GM23338 (cell line): ENCODE measurements at places on chromosomes 13 and 19.

DNA sequence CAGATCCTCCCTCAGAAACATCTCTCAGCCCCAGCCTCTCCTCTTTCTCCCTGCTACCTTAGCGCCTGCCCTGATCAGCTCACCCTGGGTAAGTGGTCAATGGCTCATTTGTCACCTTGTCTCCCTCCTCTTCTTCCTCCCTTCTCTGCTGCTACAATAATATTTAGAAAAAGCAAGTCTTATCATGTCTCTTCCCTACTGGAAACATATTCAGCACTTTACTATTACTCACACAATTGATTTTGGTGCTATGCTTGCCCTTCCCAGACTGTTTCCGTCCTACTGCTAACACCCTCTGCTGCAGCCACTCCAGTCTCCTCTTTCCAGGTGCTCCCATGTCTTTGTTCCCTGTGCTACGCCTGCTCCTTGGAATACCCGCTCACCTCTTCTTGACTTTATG is 35.8 kb downstream of the ESD start:
- H3K27ac ChIP-seq, result no peak overlapping the region
- no peak overlapping the region for H3K4me3 ChIP-seq
- H3K27me3 ChIP-seq, result no peaks in the 10 kb centered on the region

DNA sequence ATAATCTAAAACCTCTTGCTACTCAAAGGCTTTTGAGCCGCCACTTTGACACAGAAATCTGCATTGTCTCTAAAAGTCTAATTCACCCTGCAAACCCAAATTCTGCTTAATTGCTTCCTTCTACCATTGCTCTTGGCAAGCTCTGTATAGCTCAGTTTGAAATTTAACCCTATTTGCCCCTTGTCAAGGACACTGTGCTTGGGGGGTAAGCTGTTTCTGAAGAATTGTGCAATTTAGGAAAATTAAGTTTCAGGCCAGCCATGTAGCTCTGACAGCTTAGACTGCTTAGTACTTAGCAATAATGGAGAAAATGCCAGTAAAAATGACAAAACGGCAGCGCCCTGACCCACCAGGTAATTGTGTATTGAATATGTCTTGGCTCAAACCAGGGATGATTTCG is 282.2 kb downstream of the OLFM4 start:
- peaks cover 22% of the 10 kb centered on the region for H3K27me3 ChIP-seq
- no peak for DNase-seq
- no peaks in the 10 kb centered on the region; the same call in 1 of the 2 replicates for H3K36me3 ChIP-seq
- no peak overlapping the region for H3K27ac ChIP-seq
- no peak overlapping the region for H3K4me3 ChIP-seq

- no peak overlapping the region for H3K27ac ChIP-seq
- H3K27me3 ChIP-seq, result no peaks in the 10 kb centered on the region
- H3K4me1 ChIP-seq, result no peaks in the 10 kb centered on the region
- no peak for DNase-seq
Measured at GRCh38 chr13:70967564-70967963, 859.3 kb upstream of the KLHL1 start.

DNA sequence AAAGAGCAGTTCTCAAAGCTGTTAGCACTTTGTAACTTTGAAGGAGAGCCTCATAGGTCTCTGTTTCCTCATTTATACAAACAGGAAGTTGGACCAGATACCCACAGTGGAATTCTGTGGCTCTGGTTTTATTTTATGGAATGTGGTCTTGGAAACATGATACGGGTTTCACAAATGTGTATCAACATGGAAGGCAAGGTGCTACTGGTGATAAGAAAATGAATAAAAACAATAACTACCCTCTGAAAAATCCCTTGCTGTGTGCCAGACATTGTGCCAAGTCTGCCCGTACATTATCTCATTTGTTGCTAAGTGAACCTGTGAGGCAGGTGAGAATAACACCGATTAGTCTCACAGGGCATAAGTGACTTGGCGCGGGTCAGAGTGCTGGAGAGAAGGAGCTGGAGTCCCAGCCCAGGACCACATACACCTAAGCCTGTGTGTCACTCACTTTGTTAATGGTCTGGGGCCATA is 45.0 kb upstream of the RNF113B start:
- no peaks in the 10 kb centered on the region for H3K27me3 ChIP-seq
- H3K27ac ChIP-seq, result no peak overlapping the region
- 0 out of 2 replicates have a peak, but pooled peaks cover 8% of the 10 kb centered on the region for H3K4me1 ChIP-seq
- DNase-seq, result no peak
- no peaks in the 10 kb centered on the region for H3K36me3 ChIP-seq
- H3K4me3 ChIP-seq, result no peak overlapping the region

- no peak overlapping the region for H3K4me3 ChIP-seq
- H3K27me3 ChIP-seq, result no peaks in the 10 kb centered on the region
- H3K27ac ChIP-seq, result no peak overlapping the region
- H3K36me3 ChIP-seq, result peaks cover 3% of the 10 kb centered on the region; the same call in 1 of the 2 replicates
- no peaks in the 10 kb centered on the region for H3K4me1 ChIP-seq
Measured at GRCh38 chr19:5091684-5092480, 123.0 kb downstream of the KDM4B start.

DNA sequence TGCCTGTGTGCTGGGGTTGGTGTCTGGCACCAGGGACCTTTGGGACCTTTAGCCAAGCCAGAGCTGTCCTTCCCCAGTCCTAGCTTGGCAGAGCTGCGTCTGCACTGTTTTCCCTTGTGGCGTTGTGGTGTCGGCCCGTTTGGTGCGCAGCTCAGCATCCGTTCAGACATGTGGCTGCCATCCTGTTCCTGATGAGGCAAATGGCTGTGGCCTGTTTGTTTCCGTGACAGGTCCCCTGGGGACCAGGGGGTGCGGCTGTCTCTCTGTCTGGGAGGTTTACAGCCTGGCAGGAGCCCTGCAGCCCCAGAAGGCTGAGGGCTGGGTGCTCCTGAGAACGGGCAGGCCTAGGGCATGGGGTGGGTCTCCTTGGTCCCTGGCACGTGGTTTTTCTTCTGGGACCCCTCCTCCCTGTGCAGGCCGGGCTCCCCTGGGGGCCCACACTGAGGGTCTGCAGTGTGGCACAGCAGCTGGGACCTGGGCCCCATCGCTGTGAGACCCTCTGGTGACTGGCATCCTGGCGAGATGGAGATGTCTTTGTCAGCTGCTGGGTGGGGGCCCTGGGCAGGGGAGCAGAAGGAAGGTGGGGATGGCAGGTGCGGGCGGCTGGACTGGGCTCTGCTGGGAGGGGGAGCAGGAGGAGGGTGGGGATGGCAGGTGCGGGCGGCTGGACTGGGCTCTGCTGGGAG is 4.0 kb downstream of the SPPL2B start:
- no peaks in the 10 kb centered on the region for H3K27me3 ChIP-seq

DNA sequence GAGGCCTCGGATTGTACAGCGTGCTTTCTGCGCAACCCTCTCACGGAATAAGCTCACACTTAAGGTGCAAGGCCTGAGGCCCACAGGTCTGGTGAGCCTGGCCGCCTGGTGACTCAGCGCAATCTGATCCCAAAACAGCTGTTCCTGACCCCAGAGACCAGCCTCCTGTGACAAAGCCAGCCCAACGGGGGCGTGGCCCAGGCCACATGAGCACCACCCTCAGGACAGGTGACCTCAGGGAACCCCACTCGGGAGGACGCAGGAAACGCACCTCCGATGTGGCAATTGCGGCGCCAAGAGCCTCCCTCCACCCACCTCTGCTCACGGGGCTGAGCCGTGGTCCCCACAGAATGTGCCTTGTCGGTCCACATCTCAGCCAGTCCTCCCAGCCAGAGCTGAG is 26.4 kb downstream of the GRTP1 start:
- DNase-seq, result peak; percentile 59
- no peaks in the 10 kb centered on the region for H3K4me1 ChIP-seq
- H3K27ac ChIP-seq, result no peak overlapping the region
- H3K27me3 ChIP-seq, result no peaks in the 10 kb centered on the region
- no peaks in the 10 kb centered on the region for H3K36me3 ChIP-seq
- H3K4me3 ChIP-seq, result no peak overlapping the region
